Activated CD4-positive, alpha-beta T cell treated with anti-CD3 and anti-CD28 coated beads, Interleukin-2, amount 10 ng/mL, durations not matched to agents 7 days and 5 days (primary cell): ENCODE measurements at places on chromosomes 7 and 10. TPM values are rescaled to one million over a fixed set of nuclear protein-coding genes. Genes with fewer than 3 reads are reported as not detected.
A peak's percentile ranks its signal among the peaks of the same experiment; 100 is the strongest.

The WDR37 gene
- 31.9 TPM for total RNA-seq

The NPSR1 gene
- total RNA-seq: not detected

The CCL24 gene
- not detected for total RNA-seq

The GPRIN2 gene
- total RNA-seq: not detected

- peak within 1 kb of the TSS; percentile 77 for H3K4me3 ChIP-seq
- H3K27me3 ChIP-seq: no peaks in the 10 kb centered on the region
- H3K4me1 ChIP-seq: peaks cover 66% of the 10 kb centered on the region
- H3K27ac ChIP-seq: peak within 1 kb of the TSS; percentile 89
These were observed at the start of gene CAMK2G for GRCh38 chr10:73874267-73875138. TSS of gene CAMK2G (minus strand) at chr10:73874555. CDS start at chr10:73874461, 94 bp downstream.

- no peak overlapping the region for H3K27ac ChIP-seq
- H3K4me1 ChIP-seq: peaks cover 25% of the 10 kb centered on the region
- no peak overlapping the region for H3K4me3 ChIP-seq
- H3K36me3 ChIP-seq: no peaks in the 10 kb centered on the region
- H3K27me3 ChIP-seq: peaks cover 8% of the 10 kb centered on the region
These were observed 89.4 kb downstream of the FAS start for GRCh38 chr10:89079961-89080360.

- peaks cover 40% of the 10 kb centered on the region for H3K36me3 ChIP-seq
- peaks cover 32% of the 10 kb centered on the region for H3K4me1 ChIP-seq
- no peak for DNase-seq
These were observed 4.3 kb downstream of the NOC3L start for GRCh38 chr10:94358480-94358879.

DNA sequence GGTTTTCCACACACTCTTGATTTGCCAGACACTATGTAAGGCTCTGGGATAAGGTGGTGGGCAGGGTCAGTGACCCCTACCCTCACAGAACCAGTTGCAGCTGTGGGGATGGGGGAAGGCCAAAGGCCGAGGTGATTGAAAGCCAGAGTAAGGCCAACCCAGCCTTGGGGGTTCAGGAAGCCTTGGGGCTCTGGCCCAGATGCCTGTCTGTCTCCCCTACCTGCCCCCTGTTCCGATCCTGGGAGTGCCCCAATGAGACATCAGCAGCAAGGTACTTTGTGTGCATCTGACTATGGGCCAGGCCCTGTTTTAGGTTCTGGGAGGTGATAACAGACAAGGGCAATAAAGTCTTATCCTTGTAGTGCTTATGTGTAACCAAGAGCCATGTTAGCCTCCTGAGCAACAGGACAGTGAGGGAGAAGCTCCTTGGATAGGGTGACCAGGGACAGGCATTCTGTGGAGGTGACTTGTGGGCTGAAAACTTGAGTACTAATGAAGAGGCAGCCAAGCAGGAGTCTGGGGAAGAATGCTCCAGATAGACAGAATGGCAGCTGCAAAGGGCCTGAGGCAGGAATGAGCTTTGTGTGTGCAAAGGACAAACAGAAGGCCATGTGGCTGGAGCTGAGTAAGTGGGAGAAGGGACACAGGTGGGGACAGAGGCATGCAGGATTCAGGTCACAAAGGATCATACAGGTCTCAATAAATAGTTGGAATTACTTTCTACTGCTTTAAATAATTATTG lies 35.4 kb downstream of the TSPAN14 start:
- no peaks in the 10 kb centered on the region for H3K27me3 ChIP-seq
- H3K4me1 ChIP-seq: peaks cover 100% of the 10 kb centered on the region
- DNase-seq: no peak
- H3K27ac ChIP-seq: peak overlapping the region; percentile 38

- H3K27ac ChIP-seq: no peak overlapping the region
- H3K36me3 ChIP-seq: no peaks in the 10 kb centered on the region
- no peaks in the 10 kb centered on the region for H3K27me3 ChIP-seq
These were observed 841.6 kb downstream of the CCSER2 start for GRCh38 chr10:85170026-85170425.

- H3K4me1 ChIP-seq: peaks cover 13% of the 10 kb centered on the region
- no peak overlapping the region for H3K27ac ChIP-seq
- peaks cover 5% of the 10 kb centered on the region for H3K36me3 ChIP-seq
- H3K4me3 ChIP-seq: no peak overlapping the region
These were observed 106.3 kb downstream of the ATXN7L1 start for GRCh38 chr7:105769901-105770628.

- no peaks in the 10 kb centered on the region for H3K4me1 ChIP-seq
- no peaks in the 10 kb centered on the region for H3K27me3 ChIP-seq
- no peak overlapping the region for H3K27ac ChIP-seq
These were observed 81.7 kb downstream of the NKX6-2 start for GRCh38 chr10:132704008-132704814.

DNA sequence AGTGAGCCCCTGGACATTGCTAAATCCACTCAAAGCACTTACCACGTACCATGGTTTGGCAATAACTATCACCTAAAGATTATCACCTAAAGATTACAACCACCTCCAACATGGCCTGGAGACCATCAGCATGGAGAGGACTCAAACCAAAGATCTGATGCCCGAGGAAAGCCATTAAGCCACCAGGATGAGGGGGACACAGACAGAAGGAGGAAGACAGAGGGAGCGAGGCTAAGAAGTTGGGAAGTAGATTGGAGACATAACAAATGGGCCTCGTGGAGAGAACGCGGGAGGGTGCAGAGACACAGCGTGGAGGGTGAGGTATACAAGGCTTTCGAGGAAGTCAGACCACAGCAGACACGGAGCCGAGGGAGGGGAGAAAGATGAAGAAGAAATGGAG lies 700.2 kb downstream of the PARD3 start:
- no peak for DNase-seq
- no peaks in the 10 kb centered on the region for H3K36me3 ChIP-seq
- no peaks in the 10 kb centered on the region for H3K4me1 ChIP-seq
- H3K27ac ChIP-seq: no peak overlapping the region
- H3K27me3 ChIP-seq: no peaks in the 10 kb centered on the region
- no peak overlapping the region for H3K4me3 ChIP-seq

- peak overlapping the region; percentile 10 for H3K4me3 ChIP-seq
- peak overlapping the region; percentile 82 for H3K27ac ChIP-seq
- peak; percentile 35 for DNase-seq
- H3K36me3 ChIP-seq: peaks cover 10% of the 10 kb centered on the region
- no peaks in the 10 kb centered on the region for H3K27me3 ChIP-seq
- peaks cover 51% of the 10 kb centered on the region for H3K4me1 ChIP-seq
These were observed 10.7 kb upstream of the GPR146 start for GRCh38 chr7:1033546-1034145.

DNA sequence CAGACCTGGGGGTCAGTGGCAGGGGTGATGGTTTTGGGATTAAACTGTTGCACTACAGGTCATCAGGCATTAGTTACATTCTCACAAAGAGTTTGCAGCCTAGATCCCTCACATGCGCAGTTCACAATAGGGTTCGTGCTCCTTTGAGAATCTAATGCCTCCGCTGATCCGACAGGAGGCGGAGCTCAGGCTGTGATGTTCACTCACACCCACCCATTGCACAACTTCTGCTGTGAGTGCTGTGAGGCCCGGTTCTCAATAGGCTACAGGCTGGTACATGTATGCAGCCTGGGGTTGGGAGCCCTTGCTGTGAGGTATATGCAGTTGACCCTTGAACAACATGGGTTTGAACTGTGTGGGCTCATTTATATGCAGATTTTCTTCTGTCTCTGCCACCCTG lies 416.4 kb downstream of the GFRA1 start:
- no peaks in the 10 kb centered on the region for H3K36me3 ChIP-seq
- H3K4me3 ChIP-seq: no peak overlapping the region

DNA sequence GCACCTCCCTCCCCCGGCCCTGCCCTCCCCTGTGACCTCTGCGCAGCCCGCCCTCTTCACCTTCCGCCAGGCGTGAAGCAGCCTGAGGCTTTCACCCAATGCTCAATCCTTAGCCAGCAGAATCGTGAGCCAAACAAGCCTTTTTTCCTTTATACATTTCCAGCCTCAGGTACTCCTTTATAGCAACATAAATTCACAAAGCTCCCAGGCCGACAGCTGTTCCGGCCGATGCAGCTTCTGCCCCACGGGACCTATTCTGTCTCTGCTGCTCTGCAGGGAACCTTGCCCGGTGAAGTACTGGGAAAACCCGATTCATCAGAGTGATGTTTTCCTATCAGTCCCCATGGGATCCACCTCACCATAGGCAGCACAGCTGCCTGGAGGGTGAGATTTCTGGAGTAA lies 87.4 kb downstream of the CHST15 start:
- H3K27me3 ChIP-seq: no peaks in the 10 kb centered on the region
- no peak overlapping the region for H3K4me3 ChIP-seq
- H3K4me1 ChIP-seq: peaks cover 2% of the 10 kb centered on the region
- no peak for DNase-seq
- no peaks in the 10 kb centered on the region for H3K36me3 ChIP-seq
- H3K27ac ChIP-seq: no peak overlapping the region

- no peak overlapping the region for H3K4me3 ChIP-seq
These were observed 16.3 kb upstream of the PLCE1 start for GRCh38 chr10:93977442-93977841.

DNA sequence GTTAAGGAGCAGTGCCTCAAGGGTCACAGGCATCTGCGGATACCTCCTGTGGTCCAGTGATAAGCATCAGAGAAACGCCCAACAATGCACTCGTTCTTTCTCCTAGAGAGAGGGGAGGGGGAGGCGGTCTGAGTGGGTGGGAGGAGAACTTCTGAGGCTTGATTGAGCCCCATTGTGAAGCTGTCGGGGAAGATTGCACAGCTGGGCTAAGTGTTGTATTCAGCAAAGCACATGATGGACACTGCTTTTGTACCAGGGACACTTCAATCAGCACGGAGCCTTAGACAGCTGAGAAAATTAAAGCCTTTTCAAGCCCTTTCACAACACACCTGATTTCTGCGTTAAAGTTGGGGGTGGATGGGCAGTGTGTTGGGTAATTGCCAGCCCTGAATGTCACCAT lies 230.3 kb upstream of the GHITM start:
- no peaks in the 10 kb centered on the region for H3K4me1 ChIP-seq
- no peak overlapping the region for H3K4me3 ChIP-seq
- no peaks in the 10 kb centered on the region for H3K36me3 ChIP-seq

DNA sequence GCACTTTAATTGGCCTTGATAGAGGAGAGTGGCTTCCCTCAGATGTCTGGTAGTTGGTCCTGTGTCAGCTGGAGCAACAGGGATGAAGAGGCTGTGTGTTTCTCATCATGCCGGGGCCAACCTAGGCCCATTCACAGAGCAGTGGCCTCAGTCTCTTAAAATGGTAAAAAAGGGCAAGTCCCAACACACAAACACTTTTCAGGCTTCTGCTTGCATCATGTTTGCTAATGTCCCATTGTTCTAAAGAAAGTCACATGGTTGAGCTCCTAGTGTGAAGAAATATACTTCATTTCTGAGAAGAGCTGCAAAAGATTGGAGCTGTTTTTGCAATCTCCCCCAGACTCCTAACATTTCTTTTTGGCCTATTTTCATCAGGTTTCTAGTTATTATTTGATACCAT lies 40.6 kb upstream of the RBAK start:
- DNase-seq: no peak
- peaks cover 36% of the 10 kb centered on the region for H3K36me3 ChIP-seq
- H3K4me3 ChIP-seq: no peak overlapping the region
- no peaks in the 10 kb centered on the region for H3K27me3 ChIP-seq
- H3K4me1 ChIP-seq: no peaks in the 10 kb centered on the region

DNA sequence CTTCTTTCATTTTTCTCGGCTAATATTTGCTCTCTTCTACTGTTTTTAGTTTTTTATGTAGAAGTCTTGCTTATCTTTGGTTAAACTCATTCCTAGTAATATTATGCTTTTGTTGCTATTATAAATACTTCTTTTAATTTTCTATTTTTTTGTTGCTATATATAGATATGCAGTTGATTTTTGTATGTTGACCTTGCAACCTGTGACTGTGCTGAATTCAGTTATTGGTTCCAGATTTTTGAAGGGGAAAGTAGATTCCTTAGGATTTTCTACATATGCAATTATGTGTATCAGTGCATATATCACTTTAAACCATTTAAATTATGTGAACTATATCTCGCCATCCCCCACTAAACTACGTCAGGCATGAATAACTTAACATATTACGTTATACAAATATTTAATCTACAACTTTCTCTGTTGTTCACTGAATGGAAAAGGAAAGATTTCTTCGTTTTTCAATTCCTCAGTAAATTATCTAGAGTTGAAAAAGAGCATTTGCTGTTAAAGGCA lies 71.5 kb downstream of the IDE start:
- H3K4me1 ChIP-seq: no peaks in the 10 kb centered on the region
- H3K27ac ChIP-seq: no peak overlapping the region
- no peaks in the 10 kb centered on the region for H3K27me3 ChIP-seq
- H3K4me3 ChIP-seq: no peak overlapping the region
- H3K36me3 ChIP-seq: peaks cover 8% of the 10 kb centered on the region
- no peak for DNase-seq

DNA sequence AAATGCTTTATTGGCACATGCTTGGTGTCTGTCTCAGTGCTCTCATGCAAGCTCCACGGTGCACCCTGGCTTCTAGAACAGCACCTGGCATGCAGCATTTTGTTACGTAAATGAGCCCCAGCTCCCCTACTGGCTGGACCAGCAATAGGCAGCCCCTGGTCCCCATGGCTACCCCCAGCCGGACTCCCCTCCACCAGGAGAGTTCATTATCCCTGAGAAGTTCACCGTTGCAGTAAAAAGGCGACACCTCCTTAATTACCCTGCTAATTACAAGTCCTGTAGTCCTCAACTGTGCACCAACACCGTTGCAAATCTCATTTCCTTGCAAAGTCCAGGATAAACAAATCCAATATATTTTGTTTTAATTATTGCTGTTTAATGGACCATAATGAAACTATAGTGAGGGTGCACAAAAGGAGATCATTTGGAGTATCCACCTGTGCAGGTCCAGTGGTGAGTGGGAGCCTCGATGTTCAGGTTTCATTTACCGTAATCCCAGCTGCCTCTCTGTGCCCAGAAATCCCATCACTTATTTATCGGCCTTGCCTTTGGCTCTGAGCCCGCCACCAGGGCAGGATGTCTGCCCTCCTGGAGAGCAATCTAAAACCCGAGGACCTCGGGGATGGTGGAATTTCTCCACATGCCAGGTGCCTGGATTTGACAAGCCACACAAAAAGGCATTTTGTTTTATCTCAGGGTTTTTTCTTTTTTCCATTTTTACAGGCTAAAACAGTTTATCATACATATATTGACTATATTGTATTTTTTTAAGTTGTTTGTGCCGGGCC lies 12.8 kb upstream of the DRGX start:
- H3K4me3 ChIP-seq: no peak overlapping the region
- no peaks in the 10 kb centered on the region for H3K36me3 ChIP-seq
- DNase-seq: no peak
- H3K27me3 ChIP-seq: peaks cover 19% of the 10 kb centered on the region
